ENCODE measurements at places on chromosomes 6 and 20.
A peak's percentile ranks its signal among the peaks of the same experiment; 100 is the strongest.

DNA sequence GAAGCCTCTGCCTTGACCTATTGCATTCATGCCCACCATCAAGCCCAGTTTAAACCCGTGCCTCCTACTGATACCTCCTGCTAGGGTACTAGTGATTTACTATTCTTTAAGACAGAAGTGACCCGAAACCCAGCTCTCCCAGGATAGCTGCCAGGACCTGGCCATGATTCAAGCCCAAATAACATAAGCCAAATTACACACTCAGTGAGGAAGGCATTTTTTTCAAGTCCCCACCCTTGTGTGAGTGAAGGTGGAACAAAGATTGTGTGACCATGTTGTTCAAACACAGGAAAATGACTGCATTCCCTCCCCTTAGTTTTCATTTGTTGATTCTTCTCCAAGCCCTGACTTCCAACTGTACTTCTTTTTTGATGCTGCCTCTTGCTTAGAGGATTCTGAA lies 3.7 kb upstream of the KAT14 start:
- DNase-seq = no peak

DNA sequence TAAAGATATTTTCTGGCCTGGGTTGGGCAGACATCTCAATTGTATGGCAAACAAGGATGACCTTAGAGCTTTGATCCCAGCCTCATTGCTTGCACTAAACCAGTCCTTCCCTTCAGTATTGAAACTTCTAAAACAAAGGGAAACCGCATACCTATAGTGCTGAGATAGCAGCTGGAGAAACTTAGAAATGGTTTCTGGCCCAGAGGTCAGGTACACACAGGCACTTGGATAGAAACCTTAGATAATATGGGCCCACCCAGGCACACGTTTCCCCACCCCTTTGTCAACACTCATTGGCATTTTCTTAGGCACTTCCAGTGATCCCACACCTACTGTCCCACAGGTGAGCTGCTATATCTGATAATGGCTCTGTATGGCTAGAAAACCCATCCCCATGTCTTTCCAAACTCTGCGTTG lies 22.1 kb downstream of the NRSN1 start:
- no peak for DNase-seq

DNA sequence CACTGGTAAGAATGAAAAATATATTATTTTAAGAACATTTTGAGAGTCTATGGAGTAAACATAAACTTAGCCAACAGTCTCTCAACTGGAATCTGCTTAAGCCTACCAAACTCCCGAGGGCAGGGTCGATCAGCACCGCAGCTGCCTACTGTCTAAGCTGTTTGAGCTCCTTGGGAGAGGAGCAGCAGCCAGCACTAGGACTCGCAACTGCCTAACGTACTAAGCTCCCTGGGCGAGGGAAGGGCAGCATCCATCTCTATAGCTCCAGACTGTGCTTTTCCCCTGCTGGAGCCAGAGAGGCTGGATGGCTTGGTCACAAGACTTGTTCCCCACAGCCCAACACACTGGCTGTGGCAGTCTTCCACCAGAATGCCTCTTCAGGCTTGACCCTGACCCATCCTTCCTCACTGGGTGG lies 96.4 kb downstream of the MOXD1 start:
- DNase-seq = no peak

- no peak for DNase-seq
These were observed 114.8 kb downstream of the MOXD1 start for GRCh38 chr6:132286298-132287019.

DNA sequence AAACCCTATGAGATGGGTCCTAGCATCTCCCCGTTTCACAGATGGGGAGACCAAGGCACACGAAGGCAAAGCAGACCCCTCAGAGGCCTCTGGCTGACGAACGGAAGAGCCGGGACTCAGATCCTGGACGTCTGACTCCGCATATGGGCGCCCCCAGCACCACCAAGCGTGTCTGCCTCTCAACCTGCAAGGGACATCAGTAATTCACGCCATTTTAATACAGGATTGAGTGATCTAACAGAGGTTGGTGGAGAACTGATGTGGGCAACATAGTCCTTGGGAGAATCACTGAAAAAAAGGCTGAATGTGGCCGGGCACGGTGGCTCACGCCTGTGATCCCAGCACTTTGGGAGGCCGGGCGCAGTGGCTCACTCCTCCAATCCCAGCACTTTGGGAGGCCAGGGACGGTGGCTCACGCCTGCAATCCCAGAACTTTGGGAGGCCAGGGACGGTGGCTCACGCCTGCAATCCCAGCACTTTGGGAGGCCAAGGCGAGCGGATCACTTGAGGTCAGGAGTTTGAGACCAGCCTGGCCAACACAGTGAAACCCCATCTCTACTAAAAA lies 206.6 kb downstream of the DLL1 start:
- no peak for DNase-seq

DNA sequence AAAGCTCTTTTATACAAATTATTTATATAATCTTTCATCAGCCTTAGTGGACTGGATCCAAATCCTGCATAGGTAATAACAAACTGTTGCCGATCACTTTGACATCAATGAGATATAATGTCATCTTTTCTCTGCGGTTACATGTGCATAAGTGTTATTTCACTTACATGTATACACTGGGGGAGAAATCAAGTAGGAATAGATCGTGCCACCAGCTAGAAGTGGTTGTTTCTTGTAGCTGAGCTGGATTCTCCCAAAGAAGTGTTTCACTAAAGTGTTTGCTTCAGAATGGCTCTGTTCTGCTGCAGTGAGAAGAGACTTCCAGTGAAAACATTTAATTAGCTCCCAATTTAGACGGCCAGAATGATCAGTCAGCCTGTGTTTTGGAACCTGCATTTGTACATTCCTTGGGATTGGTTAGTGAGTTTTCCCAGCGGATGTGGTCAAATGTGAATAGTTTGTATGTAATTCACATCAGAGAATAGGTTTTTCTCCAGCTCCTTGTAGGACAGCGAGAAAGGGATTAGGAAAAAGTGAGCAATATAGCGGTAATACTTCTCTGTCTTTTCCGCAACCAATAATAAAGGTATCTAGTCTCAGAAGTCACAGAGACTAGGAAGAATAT lies 163.1 kb upstream of the CCN2 start:
- DNase-seq = no peak

- DNase-seq = no peak
These were observed 37.1 kb upstream of the NCOA3 start for GRCh38 chr20:47464380-47465101.

GRCh38 chr6:21164768-21165326 lies 428.7 kb upstream of the SOX4 start:
- DNase-seq = no peak

DNA sequence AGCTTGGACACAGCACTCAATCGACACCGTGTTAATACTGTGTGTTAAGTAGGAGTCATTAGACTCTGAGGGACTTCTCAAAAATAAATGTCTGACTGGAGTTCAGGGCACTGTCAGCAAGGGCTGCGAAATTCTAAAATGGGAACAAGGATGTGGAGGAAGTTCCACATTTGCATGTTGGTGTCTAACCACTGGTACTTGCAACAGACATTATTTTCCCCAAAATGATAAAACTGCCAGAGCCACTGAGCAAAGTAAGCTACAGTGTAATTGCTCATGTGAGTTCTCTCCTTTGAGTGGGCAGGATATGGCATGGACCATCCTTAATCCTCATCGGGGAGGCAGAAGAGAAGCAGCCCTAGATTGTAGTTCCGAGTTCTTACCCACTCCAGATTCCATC lies 215.9 kb downstream of the SLC24A3 start:
- DNase-seq = no peak

- DNase-seq = no peak
These were observed 281.6 kb downstream of the PRL start for GRCh38 chr6:22015216-22015615.

DNA sequence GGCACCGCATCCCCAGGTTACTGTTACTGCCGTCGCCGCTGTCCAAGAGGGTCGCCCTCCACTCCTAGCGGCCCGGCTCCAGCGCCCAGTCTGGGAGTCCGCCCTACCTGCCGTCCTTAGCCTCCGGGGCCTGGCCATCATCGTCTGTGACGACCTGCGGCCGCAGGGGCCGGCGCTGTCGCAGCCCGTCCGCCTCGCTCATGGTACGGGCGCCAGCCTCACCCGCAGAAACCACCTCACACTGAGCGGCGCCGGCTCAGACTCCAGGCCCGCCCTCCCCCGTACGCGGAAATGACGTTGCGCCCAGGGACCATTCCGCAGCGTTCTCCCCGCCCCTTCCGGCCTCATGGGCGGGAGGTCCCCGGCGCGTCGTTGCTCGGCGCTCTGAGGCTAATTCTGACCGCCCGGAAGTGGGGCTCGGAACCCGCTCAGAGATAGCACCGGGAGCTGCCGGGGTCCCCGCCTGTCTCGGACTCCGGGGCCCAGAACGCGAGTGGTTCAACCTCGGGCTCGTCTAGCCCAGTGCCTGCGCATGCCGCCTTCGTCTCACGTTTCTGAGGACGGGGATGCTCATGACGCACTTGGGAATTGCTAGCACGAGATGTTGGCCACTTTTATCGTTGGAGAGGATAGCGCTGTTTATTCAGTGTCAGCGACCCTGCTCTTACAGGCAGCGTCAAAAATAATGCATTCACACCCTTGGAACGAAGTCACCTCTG lies at the start of gene APMAP:
APMAP (minus strand) TSS at position 265 of the 719 bp plus-strand sequence; CDS start at position 202, 63 bp downstream.
- peak; percentile 35 for DNase-seq

All from NCI-H2081 treated with DMSO at 0.1 percent for 48 hours (cell line).